ENCODE measurements at places on chromosomes 5 and 9.

- DNase-seq: no peak
These were observed 24.1 kb upstream of the GABBR2 start for GRCh38 chr9:98732801-98733200.

GRCh38 chr5:163789870-163790269 lies 284.5 kb downstream of the MAT2B start:
- no peak for DNase-seq

DNA sequence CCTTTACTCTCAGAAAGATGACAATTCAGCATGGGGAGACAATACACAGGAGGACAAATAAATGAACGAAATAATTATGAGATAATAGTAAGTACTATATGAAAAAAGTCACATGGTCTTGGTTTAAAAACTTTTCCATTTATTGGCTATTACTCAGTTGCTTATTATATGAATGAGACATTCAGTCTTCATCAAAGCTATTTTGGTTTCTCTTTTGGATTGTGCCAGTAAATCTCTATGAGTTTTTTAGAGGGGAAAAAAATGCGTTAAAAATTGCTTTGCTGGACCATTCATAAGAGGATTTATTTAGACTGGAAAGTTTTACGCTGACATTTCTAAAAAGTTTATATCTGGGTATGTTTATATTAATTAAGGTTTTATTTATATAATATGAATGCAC lies 137.7 kb downstream of the AOPEP start:
- no peak for DNase-seq

DNA sequence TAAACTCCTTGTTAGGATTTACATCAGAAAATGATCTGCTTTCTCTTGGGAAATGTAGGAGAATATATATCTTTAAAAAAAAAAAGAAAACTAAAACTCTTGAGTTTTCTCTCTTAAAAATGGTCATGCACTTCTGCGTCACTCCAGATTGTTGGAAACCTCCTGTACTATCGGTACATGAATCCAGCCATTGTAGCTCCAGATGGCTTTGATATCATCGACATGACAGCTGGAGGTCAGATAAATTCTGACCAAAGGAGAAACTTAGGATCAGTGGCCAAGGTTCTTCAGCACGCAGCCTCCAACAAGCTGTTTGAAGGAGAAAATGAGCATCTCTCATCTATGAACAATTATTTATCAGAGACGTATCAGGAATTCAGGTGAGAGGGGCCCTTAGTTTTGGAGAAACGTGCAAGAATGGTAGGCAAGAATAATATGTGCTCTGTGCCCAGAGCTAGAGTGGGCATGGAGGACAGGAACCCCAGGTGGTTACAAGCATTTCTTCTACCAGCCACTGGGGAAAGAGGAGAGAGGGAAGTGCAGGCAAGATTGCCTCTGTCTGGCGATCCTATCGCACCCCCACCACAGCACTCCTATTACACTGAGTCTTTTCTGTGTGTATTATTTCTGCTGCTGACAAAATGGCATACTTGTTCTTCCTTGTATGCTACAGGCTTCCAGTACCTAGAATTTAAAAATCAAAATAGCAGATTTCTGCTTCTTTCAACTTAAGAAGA lies 41.4 kb upstream of the F2R start:
- no peak for DNase-seq

DNA sequence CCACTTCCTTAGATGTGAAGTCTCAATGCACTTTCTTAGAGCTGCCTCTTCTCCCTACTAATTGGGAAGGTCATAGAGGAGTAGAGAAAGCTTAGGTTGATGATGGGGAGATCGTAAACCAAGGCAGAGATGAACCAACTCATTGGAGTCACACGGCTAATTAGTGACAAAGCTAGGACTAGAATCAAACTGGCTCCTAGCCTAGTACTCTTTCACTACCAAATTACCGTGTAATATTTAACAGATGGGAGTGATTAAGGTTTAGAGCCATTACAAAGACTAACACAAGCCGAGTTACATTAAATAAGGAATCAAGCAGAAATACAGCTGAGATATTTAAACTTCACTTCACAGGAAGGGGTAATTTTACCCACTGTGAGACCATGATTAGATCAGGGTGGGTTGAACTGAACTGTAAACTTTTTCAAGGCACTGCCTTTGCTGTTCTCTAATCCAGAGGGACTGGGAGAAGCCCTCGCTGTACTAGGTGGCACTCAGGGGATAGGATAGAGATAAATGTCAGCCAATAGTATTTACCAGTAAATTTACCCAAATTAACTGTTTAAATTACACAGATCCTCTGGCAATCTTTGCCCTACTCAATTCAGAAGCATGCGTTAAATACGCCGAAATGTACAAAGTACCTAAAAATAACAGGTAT lies 166.4 kb upstream of the PIK3R1 start:
- no peak for DNase-seq

DNA sequence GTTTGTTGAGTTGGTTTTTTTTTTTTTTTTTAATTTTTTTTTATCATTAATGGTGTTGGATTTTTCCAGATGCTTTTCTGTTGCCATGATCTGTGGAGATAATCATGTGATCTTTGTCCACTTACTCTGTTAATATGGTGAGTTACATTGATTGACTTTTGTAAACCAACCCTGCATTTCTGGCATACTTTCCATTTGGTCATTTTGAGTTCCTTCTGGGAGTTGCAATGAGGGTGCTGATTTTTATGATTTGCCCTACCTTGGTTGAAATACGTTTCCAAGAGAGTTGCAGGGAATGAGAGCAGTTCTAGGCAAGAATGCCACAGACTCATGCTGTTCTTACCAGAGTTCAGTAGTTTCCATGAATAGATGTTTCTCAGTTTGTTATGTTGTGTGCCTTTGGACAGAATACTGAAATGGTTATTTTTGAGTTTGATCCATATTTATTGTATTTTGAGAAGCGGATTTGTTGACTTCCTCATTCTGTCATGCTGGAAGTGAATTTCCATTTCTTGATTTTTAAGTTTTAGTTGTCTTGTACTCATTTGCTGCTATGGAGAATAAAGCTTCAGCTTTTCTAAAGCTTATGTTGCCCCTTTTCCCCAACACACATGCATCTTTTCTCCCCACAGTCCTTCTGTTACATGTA lies 69.0 kb downstream of the SCAMP1 start:
- no peak for DNase-seq

DNA sequence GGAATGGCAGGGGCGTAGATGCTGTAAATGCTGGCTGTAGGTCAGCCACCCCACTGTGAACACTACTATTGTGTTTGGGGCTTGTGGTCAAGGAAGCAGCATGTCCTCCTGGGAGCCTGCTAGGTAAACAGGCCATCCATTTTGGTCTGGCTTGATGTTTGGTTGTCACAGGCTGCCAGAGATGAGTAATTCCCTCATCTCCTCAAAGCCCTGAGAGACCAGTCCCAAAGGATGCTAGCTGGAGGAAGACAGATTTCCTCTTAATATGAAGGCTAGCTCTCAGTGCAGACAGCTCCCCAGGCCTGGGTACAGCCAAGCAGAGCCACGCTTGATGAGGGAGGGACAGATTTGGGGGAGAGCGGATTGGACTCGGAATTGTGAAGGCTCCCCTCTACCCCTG lies 72.5 kb upstream of the MAP1B start:
- DNase-seq: no peak

DNA sequence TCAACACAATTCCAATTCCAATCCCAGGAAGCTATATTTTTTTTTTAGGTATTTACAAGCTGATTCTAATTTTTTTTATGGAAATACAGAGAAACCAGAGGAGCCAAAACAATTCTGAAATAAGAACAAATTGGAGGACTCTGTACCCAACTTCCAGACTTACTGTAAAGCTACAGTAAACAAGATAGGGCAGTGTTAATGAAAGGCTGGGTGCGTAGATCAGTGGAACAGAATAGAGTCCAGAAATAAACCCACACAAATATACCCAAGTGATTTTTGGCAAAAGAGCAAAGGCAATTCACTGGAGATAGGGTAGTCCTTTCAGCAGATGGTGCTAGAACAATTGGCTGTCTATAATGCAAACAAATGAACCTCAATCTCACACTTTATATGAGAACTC lies 50.6 kb downstream of the WHRN start:
- DNase-seq: no peak

DNA sequence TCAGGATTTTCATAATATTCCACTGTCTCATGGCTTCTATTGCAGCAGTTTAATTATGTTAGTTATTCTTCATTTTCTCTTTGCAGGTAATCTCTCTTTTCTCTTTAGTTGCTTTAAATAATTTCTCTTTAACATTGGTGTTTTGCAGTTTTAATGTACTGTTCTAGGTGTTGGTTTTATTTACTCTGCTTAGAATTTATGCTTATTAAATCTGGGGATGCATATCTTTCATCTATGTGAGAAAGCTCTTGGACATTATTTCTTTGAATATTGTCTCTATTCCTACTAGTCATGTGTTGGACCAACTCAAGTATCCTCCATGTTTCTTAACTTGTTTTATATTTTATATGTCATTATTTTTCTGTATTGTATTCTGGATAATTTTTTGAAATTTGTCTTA lies 218.7 kb upstream of the TUT7 start:
- no peak for DNase-seq

GRCh38 chr9:124770359-124771020 lies 621 bp downstream of the NR6A1 start:
- no peak for DNase-seq

GRCh38 chr9:137689745-137690529 lies 71.1 kb downstream of the EHMT1 start:
- DNase-seq: no peak

Measured in D721Med (cell line).